ENCODE measurements at places on chromosomes 11 and 22.
A peak's percentile ranks its signal among the peaks of the same experiment; 100 is the strongest.

- peak; percentile 24 for DNase-seq
Observed at GRCh38 chr11:10208131-10208575, 85.9 kb downstream of the SBF2 start.

DNA sequence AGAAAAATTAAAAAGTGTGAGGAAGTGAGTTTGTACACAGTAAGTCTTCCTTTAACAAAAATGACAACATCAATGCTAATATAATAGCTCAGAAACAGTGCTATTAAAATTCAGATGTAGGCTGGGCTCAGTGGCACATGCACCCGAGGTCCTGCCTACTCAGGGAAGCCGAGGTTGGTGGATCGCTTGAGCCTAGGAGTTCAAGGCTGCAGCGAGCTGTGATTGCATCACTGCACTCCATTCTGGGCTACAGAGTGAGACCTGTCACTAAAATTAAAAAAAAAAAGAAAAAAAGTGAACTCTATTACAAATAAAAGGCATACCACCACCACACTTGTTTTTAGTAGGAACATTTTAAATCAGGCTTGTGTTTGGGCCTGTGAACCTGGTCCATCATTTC, 39.2 kb upstream of the PAX6 start:
- DNase-seq = no peak

DNA sequence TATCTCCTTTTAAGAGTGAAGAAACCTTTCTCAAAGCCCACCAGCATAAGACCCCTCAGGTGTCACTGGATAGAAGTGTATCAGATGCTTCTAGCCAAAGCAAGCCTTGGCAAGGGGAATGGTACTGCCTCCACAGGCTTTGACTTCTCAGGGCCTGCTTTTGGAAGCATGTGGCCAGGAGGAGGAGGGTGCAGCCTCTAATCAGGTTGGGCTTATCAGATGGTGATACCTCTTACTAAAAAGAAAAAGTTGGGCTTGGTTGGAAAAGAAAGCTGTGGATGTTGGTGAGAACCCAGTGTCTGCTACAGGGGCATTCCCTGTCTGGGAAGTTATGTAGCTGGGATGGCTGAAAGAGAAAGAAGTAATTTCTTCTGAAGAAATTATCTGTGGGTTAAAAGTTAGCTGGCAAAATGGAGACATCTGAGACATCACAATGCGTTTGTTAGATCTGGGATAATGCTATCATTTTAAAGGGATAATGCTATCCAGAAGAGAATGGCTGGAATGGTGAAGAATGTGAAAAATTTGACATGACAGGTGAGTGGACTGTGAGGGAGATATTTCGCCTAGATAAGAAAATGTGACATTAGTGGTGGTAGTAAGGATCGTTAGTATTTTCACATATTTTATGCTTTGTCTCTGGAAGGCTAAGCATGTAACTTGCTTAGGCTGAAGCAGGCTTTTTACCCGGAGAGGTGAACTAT, 7.2 kb downstream of the APLP2 start:
- DNase-seq = no peak

DNA sequence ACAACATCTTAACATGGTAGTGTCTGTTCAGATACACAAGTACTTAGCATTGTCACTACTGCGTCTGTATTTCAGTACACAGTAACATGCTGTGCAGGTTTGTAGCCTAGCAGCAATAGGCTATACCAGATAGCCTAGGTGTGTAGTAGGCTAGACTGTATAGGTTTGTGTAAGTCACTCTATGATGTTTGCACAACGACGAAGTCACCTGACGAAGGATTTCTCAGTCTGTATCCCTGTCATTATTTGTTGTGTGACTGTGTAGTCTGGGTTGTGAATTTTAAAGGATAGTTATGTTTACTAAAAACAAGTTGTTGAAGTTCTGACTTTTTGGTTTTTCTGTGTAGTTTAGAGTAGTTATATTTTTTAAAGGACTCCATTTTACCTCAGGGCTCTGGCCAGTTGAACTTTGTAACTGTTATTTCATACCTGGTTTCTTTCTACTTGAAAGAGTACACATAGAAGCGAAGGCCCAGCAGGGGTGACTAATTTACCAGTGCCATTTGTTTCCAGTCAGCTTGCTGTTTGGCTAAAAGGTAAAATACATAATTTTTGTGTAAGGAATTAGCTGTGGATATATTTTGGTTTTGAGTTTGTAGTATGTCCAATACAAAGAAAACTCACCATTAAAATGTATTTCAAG, 72.3 kb downstream of the PPP6R3 start:
- no peak for DNase-seq

- no peak for DNase-seq
Observed at GRCh38 chr22:19168088-19168890, 10.2 kb downstream of the SLC25A1 start.

DNA sequence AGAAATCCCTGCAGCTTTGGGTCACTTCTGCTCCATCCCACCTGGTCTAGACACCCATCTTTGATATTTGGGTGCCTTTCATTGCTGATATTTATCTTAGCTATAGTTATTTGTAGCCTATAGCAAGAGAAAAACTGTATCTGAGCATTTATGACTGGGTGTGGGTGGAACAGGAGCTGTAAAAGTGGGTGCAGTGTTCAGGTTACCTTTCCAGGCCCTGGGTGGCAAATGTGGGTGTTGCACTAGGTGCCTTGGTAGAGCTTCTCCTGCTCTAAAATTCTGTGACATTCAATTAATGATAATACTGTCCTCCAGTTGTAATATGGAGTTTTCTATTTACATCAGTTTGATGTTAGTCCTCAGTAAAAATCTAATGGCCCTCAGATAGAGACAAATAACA, 78.4 kb upstream of the OR4B1 start:
- DNase-seq = no peak

DNA sequence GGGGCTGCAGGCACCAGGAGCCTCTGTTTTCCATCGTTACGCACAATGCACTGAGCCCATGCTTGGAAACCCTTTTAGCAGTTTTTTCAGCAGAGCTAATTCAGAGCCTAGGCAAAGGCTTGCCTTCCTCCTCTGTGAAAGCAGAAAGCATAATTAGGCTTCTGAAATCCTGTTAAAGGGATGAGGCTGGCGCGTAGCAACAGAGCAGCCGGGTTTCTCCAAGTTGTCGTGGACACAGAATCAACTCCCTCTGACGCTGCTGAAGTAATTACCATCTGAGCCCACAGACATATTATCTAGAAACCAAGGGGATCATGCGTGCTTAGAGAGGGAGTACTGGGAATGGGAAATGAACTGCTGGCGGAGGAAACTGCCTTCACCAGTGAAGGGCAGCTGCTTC, 85.4 kb downstream of the MYO18B start:
- DNase-seq = no peak

- no peak for DNase-seq
Observed at GRCh38 chr11:75814363-75814676, 690 bp upstream of the UVRAG start.

DNA sequence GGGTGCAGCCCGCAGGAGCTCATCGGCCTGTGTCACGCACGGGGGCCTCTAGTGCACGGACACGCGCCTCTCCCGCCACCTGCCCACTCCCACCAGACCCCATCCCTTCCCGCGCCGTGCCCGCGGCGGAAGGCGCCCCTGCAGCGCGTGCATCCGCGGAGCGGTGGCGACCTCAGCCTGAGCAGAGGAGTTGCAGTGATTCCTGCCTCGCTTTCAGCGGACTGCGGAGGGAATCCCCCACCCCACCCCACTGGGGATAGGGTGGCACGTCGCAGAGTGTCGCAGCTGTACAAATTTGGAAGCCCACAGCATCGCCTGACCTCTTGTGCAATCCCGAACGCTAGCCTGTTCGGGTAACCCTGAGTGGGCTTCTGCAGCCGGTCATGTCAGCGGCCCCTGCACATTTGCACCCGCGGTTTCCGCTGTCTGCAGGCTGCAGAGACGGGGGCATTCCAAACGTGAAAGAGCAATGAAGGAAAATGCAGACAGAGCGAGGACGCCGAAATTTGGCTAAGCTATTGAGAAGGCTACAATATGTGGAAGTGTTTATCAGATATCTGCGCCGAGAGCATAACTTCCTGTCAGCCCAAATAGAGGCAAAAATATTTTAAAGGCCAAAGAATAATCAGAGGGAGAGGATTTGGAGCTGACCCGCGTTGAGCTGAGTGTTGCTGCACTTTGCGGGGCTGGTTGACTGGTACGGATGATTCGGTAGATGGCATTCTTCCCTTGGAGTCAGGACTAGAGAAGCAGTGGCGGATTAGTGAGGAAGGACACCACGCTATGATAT, 617 bp upstream of the ARHGAP20 start:
- no peak for DNase-seq

DNA sequence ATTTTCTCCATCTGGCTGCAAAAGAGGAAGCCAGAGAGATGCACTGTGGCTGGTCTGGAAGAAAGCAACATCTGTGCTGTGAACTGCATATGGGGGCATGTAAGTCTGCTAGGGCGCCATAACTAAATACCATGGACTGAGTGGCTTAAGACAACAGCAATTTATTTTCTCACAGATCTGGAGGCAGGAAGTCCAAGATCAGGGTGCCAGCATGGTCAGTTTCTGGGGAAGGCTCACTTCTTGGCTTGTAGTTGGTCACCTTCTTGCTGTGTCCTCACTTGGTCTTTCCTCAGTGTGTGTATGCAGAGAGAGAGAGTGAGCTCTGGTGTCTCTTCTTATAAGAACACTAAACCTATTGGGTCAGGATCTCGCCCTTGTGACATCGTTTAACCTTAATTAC, 34.9 kb upstream of the POLD3 start:
- no peak for DNase-seq
